Tongue (tissue), 3 donors: ENCODE measurements at places on chromosomes 5 and 9. TPM values are rescaled to one million over a fixed set of nuclear protein-coding genes. Genes with fewer than 3 reads are reported as not detected.
A peak's percentile ranks its signal among the peaks of the same experiment; 100 is the strongest.

C5orf58 gene
- not detected for total RNA-seq

DNA sequence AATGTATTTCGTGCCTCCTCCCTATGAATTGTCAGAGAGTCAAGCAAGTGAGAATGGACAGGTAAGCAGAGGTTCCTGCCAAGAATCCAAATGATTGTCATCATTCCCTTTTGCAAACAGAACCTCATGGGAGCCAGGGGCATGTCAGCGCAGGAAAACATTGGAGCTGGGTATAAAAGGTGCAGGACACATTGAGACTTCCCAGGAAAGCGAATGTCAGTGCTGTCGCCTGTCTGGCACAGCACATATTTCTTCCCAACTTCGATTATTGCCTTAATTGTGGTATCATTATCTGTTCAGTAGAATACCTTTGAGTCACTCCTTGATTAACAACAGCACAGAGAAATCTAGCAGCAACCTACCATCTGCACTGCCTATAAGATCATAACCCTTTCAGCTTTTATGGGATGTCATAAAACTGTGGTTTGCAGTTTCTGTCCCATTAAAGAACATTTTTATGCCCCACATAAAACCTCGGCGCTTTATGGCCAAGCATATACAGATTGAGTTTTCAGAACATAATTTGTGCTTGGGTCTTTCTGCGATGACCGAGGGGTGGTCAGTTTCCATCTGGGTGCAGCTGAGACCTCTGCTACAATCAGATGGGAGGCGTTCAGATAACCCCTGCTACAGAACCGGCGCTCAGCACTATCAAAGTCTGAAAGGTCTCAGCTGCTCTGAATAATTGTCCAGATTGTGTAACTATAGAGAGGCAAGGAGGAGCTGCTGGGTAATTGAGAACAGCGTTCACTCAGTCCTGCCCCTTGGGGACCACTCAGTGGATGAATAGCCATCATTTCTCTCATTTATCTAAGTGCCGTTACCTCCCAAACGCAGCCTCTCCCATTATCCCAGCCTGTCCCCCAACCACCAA is 30.9 kb upstream of the WWC1 start:
- DNase-seq, result no peak

GRCh38 chr5:2864515-2865105 is 113.1 kb upstream of the IRX2 start:
- DNase-seq, result peak; percentile 52

GRCh38 chr5:132065351-132065937 is 5.0 kb downstream of the IL3 start:
- DNase-seq, result peak; percentile 81

DNA sequence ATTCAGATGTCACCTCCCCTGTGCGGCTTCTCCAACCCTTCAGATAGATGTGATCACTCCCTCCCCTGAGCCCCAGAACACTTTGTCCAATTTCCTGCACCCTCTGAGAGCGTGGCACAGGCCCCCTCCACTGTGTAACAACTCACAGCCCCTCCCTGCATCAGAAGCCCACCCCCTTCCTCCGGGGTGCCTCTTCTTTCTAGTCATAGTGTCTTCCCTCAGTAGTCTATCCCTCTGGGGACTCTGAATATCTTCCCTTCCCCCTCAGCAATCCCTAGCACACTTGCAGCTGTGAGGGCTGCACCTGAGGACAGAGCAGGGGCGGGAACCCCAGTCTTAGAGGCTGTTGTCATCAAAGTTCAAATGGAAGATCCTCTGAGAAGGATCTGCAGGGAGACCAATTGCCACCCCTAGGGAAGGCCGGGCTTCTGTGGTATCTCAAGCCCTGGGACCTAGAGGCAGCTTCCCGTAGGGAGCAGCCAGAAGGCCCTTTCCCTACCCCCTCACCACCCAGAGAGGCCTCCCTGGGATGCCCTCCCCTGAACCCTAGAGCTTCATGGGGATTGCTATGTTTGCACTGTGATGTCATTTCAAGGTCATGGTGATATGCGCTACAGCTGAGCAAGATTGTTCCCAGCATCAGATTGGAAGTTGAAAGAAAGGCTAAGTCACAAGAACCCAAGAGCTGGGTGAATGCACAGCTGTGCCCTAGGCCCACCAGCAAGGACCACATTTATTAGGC is 70.7 kb downstream of the THBS4 start:
- DNase-seq, result no peak

- no peak for DNase-seq
These were observed 16.8 kb downstream of the SIL1 start for GRCh38 chr5:139181322-139181730.

DNA sequence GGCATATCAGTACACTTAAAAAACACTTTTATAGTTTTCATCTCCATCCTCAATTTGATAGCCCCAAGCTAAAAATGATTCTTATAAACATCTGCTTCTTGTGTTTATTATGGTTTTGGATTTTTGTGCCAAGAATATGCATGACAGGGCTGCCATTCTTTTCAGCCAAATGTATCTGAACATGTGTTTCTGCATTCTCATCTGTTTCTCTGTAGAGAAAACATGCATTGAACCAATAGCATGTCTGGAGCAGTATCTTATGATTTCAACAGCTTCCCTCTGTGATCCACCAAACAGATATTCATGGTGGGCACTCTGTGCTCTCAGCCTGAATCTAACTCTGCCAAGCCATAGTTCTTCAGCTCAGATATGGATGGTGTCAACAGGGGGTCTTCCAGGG is 99.3 kb upstream of the ERCC6L2 start:
- DNase-seq, result peak; percentile 60
